ENCODE measurements at places on chromosomes 11 and 22. TPM values are rescaled to one million over a fixed set of nuclear protein-coding genes. Genes with fewer than 3 reads are reported as not detected.
A peak's percentile ranks its signal among the peaks of the same experiment; 100 is the strongest.

DNA sequence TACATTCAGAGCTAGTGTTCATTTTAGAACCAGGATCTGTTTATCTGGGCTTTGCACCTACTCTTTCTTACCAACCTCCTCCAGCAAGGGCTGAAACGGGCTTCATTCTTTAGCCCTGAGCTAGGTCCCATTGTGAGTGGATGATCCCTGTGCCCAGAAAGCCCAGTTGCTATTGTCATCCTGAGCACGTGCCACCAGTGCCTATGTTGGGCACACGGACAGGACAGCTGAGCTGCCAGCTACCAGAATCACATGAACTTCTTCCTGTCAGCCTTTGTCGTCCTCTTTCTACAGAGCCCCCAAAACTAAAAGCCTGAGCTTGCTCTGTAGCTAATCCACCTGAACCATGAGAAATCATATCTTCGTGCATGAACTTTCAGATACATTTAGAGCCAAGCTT is 74.4 kb upstream of the NTM start:
- H3K27me3 ChIP-seq, result peaks cover 28% of the 10 kb centered on the region
- no peaks in the 10 kb centered on the region for H3K36me3 ChIP-seq
- no peak overlapping the region for H3K4me3 ChIP-seq
- peaks cover 12% of the 10 kb centered on the region for H3K4me1 ChIP-seq
- H3K27ac ChIP-seq, result no peak overlapping the region
- no peak for DNase-seq

GRCh38 chr11:123390146-123390545 is 39.9 kb upstream of the GRAMD1B start:
- H3K4me3 ChIP-seq, result no peak overlapping the region
- no peaks in the 10 kb centered on the region for H3K4me1 ChIP-seq
- no peak overlapping the region for H3K27ac ChIP-seq
- H3K36me3 ChIP-seq, result no peaks in the 10 kb centered on the region

DNA sequence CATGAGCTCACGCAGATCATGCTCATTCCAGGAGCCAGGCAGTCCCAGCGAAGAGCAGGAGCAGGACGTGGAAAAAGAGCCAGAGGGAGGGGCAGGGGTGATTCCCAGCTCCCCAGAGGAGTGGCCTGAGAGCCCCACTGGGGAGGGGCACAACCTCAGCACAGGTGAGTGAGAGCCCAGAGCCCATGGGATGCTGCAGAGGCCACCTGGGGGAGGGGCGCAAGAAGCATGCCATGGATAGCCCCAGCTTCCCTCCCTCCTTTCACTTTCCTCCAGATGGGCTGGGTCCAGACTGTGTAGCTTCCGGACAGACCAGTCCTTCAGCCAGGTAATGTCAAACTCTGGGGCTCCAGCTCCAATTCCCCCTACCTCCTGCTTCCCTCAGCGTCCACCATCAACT is 6.2 kb downstream of the SMTNL1 start:
- H3K36me3 ChIP-seq, result peaks cover under 1% of the 10 kb centered on the region
- no peak for DNase-seq
- H3K4me3 ChIP-seq, result no peak overlapping the region
- no peak overlapping the region for H3K27ac ChIP-seq

DNA sequence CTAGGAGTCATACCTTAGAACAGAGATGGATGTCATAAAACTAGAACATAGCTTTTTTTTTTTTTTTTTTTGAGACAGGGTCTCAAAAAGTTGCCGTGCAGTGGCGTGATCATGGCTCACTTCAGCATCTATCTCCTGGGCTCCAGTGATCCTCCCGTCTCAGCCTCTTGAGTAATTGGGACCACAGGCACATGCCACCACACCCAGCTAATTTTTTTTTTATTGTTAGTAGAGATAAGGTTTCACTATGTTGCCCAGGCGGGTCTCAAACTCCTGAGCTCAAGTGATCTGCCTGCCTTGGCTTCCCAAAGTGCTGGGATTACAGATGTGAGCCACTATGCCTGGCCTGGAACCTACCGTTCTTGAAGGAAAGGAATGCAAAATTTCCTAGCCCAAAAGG is 8.8 kb upstream of the CEP295 start:
- H3K4me3 ChIP-seq, result no peak overlapping the region
- no peak for DNase-seq
- H3K27ac ChIP-seq, result no peak overlapping the region
- no peaks in the 10 kb centered on the region for H3K4me1 ChIP-seq
- peaks cover 79% of the 10 kb centered on the region for H3K27me3 ChIP-seq

DNA sequence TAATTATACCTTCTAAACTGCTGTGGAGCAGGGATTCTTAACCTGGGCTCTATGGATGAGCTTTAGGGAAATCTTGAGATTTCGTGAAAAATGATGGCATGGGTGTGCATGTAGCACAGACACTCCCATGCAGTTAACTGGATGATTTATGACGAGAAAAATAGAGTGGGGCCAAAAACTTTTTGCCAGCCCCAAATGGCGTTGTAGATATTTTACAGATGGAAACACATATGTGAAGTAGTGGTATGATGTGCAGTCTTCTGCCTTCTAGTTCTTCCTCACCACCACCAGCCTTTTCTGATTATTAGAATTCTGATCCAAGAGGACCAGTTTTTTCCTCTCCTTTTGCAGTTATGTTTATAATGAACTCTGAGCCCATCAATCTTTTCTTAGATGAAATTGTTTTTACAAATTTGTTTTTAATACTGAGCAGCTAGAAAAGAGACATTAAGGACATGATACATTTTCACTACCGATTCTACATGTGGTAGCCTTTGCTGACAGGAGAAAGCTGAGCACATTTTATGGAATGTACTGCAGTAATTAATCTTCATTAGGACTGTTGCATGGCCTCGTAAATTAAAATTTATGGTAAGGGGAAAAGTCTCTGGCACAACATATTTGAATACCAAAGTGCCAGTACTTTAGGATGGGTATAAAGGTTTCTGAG is 261.4 kb downstream of the DDX10 start:
- DNase-seq, result no peak
- H3K4me1 ChIP-seq, result peaks cover 41% of the 10 kb centered on the region
- H3K27me3 ChIP-seq, result no peaks in the 10 kb centered on the region
- no peak overlapping the region for H3K4me3 ChIP-seq
- no peak overlapping the region for H3K27ac ChIP-seq

DNA sequence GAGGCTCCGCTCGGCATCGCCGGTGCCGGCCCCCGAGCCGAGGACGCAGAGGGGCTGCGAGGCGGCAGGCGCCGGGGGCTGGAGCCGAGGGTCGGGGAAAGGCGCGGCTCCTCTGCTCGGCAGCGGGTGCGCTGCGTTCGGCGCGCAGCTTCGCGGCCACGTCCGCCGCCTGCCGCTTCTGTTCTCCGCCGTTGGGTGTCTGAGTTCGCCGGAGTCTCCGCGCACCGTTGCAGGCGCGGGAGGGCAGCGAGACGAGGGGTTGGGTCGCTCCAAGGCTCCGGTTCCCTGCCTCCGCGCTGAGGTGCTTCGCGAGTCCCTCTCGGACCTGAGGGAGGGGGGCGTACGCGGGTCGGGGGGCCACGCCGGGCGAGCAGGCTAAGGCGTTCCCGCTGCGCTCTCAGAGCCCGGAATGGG is 347 bp downstream of the MN1 start:
- H3K4me1 ChIP-seq, result peaks cover 44% of the 10 kb centered on the region
- peak overlapping the region; percentile 86 for H3K4me3 ChIP-seq
- H3K36me3 ChIP-seq, result peaks cover 8% of the 10 kb centered on the region
- H3K27ac ChIP-seq, result peak overlapping the region; percentile 87

CLDN5 gene
- not detected for total RNA-seq

KCNJ1 gene
- total RNA-seq, result not detected

NAT10 gene
- 38.6 TPM for total RNA-seq

BDNF gene
- total RNA-seq, result 4.2 TPM
